Caki2 (cell line): ENCODE measurements at places on chromosomes 12 and 14.
A peak's percentile ranks its signal among the peaks of the same experiment; 100 is the strongest.

DNA sequence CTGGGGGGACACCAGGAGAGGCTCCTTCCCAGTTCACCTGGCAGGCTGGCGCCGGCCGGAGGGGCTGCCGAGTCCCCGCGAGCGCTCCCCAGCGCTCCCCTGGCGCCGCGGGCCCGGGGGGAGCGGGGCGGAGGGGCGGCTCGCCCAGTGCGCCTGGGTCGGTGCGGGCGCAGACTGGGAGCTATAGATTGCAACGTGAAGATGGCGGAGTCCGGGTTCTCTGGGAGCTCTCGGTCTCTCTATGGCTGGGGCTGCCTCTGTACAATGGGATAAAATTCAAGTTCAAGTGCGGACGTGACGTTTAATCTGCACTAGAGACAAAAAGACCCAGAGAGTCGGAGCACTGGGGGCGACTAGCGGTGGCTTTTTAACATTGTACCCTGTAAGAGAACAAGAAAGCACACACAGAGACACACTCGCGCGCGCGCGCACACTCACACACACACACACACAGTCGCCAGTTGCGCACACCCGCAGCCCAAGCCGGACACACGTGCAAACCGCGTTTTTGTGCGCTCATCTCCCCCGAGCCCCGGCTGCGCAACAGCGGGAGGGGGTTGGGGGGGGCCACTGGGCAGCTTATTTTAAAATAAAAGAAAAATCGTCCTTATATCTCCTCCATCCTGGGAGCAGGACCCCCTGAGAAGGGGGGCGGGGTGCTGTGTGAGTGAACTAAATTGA lies at the start of gene BCL11B:
Gene BCL11B, minus strand, starts transcription at position 247 of the 681 bp plus-strand sequence. CDS start 979 bp downstream, outside the sequence.
- DNase-seq: peak; percentile 82

GRCh38 chr12:93008044-93008778 lies 79.1 kb upstream of the EEA1 start:
- DNase-seq: no peak

GRCh38 chr14:98766818-98767217 lies 505.2 kb downstream of the BCL11B start:
- no peak for DNase-seq

- DNase-seq: no peak
Observed at GRCh38 chr14:94890785-94891184, 120.9 kb upstream of the GSC start.

DNA sequence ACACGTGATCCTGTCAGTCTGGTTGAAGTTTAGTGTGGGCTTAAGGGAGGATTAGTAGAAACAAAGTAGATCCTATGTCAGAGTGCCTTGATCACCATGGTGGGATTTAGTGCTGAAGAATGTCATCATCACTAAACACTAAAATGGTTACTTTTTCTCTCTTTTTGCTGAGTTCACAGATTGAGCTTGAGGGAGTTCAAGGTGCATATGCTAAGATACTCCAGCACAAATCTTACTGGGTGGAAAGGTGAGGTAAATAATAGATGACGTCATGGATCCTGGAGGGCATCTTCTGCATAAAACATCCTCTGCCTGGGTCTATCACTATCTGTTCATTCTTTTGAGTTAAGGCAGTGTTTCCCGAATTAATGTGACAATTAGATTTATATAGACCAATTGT lies 4.9 kb downstream of the GALNT8 start:
- no peak for DNase-seq

- DNase-seq: no peak
Observed at GRCh38 chr12:29314416-29314815, 66.6 kb downstream of the ERGIC2 start.

DNA sequence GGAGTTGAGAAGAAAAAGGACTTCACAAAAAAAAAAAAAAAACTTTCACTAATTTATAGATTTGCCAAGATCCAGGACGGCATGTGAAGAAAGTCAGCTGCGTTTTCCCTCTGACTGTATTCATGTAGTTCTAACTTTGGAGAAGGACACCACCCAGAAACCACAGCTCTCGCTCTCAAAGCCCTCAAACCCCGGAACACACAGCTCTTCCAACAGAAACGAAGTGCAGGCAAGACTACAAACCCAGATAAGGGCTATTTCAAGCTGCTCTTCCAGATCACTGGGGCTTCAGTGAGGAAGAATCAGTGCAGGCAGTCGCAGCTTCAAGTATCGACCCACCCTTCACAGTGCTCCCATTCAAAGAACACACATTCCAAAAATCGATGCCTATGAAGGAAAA lies 13.2 kb downstream of the KCNH5 start:
- no peak for DNase-seq

GRCh38 chr14:100072783-100073346 lies 7.6 kb downstream of the EVL start:
- DNase-seq: no peak

DNA sequence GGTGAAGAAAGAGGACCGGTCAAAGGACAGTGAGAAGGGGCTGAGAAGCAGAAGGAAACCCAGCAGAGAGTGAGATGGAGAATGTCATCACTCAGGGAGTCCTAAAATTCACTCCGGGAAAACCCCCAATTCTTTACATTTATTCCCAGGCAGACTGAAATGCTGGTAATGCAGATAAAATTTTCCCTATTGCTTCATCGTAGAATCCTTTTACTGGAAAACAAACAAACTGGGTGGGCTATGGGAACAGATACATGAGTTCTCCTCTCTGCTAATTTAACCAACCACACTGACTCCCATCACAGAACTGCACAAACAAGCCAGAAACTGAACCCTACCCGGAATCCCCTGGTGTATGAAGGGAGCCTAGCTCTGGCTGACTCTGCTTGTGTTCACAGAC lies 20.9 kb downstream of the HEBP1 start:
- no peak for DNase-seq

- no peak for DNase-seq
Observed at GRCh38 chr14:84929834-84930233, 600.1 kb upstream of the FLRT2 start.

GRCh38 chr12:19792028-19792427 lies 352.7 kb downstream of the AEBP2 start:
- DNase-seq: no peak

DNA sequence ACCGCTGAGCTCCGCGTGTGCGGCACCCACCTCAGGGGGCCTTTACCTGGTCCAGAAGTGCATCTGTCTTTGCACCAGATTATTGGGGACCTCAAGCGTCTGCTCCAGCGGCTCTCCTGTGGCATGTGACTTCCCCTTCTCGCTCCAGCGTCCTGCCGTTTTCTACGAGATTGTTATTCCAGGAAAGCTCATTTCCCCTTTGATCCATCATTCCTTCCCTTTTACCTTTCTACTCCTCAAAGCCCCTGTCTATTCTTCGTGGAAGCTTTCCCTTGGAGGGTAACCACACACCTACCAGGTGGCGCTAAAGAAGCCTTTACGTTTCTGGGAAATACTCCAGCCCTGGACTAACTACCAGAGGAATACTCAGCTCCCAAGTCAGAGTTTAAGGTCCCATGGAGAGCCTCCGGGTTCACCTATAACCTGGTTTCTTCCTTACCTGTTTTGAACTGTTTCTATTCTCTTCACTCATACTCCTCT lies 1.5 kb downstream of the FKBP4 start:
- no peak for DNase-seq

- no peak for DNase-seq
Observed at GRCh38 chr14:66043921-66044320, 442.2 kb upstream of the CCDC196 start.

DNA sequence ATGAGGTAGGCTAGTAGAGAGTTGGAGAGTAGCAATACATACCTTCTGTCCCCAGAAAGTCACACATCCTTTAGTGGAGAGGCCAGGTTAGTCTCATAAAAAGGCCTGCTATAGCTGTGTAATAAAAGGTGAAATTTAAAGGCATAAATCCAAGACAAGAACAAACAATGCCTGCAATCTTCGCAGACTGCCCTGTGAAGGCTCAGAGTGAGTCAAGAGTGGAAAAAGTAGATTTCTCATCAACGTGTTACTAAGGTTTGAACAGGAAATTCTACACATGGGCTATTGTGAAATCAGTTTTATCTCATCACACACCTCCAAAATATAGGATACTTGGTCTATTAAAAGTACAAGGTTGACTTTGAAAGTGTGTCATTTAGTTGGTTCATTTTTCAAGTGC lies at the start of gene KLRC1:
Gene KLRC1, minus strand, starts transcription at position 222 of the 400 bp plus-strand sequence. CDS start 2,221 bp downstream, outside the sequence.
- DNase-seq: no peak

DNA sequence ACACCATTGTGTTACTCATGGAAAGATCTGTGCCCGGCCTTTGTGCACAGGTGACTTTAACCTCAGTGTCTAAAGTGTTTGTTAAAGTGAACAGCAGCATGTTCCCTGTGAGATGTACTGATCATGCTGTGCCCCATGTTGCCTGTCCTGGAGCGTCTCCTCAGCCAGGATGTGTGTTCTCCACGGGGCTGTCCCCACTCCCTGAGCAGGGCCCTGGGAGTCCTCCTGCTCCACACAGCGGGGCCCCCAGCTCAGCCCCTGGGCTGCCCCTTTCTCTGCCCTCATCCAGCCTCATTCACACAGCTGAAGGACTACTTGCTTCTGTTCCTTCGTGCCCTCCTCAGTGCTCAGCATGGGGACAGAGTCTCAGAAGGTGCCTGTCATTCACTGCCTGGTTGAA lies 131.5 kb downstream of the SLC38A6 start:
- no peak for DNase-seq

DNA sequence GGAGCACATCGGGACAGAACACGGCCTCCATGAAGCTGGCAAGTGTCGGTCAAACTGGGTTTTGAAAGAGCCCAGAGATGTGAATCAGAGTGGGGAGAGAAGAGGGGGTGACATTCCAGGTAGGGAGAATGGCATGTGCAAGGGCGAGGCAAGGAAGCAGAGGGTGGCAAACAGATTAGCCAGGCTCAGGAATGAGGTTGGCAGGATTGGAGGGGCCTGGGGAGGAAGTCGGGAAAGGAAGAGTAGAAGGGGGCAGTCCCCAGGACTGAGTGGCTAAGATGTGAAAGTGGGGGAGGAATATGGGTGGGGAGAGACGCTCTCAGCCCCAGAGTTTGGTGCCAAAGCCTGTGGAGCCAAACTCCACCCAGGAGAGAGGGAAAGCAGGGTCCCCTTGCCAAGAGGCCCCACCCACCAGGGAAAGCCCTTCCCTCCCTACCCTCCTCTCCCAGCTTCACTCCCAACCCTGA lies 5.5 kb upstream of the HDAC7 start:
- DNase-seq: peak; percentile 17
